Body of pancreas (tissue), 4 donors: ENCODE measurements at places on chromosomes 6 and 20.

DNA sequence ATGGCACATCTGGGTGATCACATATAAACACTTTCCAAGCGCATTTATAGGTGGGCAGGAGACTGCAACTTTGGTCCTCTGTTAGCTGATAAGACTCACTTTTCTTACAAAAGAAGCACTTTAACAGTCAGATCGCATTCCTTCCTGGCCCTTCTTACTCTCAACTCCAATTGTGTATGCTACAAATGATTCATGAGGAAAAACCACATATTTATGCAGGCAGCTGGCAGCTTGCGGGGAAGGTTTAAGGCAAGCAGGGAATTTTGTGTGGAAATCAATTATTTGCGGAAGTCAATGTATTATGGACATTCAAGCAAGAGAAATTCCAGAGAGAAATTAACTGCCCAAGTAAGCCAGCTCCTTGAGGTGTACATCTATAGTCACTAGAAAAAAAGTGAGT lies 194.0 kb downstream of the PKHD1 start:
- no peak for DNase-seq

DNA sequence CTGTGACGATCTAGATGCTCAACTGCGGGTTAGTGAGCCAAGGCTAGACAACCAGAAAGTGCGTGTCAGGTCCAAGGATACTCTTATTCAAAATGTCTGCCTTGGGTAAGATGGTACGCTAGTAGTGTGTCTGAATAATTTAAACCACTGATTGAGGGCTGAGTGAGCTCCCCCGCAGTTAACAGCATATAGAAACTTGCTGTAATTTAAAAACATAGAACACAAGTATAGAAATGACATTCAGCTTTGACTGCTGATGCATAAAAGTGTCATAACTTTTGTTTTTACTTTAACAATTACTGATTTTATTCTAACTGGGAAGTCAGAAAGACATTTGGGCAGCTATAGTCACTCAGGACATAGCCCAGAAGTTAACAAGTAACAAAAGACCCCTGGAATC lies 45.6 kb upstream of the SLC22A1 start:
- DNase-seq: no peak

DNA sequence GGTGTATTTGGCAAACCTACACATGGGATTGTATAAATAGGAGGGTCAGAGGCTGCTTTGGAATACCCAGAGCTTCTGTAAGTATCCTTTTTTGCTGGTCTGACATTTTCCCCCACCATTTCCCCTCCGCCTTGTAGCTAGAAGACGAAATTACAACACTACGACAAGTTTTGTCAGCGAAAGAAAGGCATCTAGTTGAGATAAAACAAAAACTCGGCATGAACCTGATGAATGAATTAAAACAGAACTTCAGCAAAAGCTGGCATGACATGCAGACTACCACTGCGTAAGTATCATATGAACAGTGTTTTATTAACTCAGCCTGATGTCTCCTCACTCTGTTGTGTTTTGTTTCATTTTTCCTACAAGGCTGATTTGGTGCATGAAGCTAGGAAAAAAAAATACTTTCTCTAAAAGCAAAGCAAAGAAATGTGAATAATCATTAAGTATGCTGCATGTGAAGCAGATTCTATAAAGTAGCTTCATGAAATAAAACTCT lies 72.7 kb downstream of the HDDC2 start:
- no peak for DNase-seq

DNA sequence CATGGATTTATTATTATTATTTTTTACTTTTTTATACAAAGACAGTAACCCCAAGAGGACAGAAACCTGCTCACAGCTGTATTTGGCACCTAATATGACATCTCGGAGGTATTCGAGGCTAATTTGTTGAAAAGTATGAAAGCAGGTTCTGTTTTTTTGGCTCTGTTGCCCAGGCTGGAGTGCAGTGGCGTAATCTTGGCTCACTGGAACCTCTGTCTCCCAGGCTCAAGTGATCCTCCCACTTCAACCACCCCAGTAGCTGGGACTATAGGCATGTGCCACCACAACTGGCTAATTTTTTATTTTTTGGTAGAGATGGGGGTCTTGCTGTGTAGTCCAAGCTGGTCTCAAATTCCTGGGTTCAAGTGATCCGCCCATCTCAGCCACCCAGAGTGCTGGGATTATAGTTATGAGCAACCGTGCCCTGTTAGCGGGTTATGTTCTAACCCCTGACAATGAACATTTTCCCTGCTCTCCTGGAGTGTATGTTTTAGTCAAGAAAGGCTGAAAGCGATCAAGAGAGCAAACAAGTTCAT lies 53.7 kb upstream of the ZNF217 start:
- DNase-seq: no peak

DNA sequence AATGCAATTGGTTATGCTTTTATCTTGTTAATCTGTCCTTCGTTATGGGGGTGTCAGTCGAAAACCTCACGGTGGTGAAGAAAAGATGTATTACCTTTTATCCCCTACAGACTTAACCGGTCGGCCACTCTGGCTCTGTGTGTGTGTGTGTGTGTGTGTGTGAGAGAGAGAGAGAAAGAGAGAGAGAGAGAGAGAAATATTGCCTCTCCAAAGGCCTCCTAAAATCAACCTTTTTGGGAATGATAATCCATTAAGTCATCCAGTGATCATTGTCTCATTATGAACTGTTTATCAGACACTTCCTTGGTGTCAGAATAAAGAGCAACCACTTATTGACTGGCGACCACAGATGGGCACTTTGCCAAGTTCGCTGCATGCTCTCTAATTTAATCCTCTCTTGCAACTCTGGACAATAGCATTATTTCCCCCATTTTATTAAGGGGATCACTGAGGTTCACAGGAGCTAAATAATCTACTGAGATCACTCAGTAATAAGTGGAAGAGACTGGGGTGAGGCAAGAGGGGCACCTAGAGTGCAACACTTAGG lies 30.7 kb downstream of the SLC35D3 start:
- DNase-seq: no peak

- DNase-seq: no peak
Measured at GRCh38 chr20:37693242-37693634, 592 bp upstream of the CTNNBL1 start.

GRCh38 chr6:148134592-148134991 lies 208.0 kb upstream of the SASH1 start:
- no peak for DNase-seq

GRCh38 chr6:153698001-153698400 lies 341.0 kb upstream of the OPRM1 start:
- DNase-seq: no peak

DNA sequence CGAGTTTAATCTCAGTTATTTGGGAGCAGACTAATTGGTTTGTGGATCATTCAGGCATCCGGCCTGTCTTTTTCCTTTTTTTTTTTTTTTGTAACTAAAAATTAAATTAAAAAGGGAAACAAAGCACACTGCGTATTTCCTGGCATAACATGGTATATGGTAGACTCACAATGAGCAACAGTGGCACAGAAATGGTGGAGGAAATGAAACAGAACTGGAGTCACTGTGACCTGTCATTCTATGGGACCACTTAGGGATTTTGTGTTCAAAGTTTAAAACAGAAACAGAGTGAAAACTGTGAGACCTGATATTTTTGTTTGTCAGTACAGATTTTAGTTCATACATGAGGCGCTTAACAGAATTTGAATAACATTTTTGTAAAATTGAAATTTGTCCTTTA lies 4.8 kb upstream of the CD93 start:
- no peak for DNase-seq

DNA sequence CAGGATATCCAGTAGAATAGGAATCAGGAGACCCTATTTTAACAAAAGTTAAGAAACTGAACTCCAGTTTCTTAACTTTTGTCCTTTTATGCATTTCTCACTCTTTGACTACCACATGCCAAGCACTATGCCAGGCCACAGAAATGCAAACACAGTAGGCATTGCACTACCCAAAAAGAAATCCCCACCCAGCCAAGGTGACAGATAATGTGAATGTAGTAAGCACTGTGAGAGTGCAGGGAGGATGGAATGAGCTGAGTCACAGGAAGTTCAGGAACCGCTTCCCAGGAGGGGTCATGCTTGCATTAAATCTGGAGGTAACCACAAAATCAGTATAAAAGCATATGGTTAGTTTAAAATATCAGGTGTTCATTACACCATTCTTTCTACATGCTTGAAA lies 20.1 kb upstream of the FAM83C start:
- no peak for DNase-seq

- no peak for DNase-seq
Measured at GRCh38 chr6:45715508-45715803, 300.2 kb downstream of the CLIC5 start.
